ENCODE measurements at places on chromosomes 5 and 9. TPM values are rescaled to one million over a fixed set of nuclear protein-coding genes. Genes with fewer than 3 reads are reported as not detected.

DNA sequence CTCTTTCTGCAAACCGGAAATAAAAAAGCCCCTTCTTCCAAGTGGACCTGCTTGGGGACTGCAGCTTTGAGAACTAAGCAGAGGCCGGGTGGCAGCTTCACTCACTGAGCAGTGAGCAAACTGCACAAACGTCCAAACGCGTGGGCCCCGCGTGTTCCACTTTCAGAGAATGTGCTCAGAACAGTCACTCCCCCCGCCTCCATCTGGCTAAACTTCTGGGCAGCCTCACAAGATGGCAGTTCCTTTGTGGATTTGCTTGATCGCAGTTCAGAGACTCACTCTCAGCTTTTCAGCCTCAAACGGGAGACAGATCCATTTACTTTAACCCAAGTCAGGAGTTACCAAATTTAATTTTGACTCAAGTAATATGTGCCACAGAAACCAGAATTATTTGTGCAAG is 216.6 kb downstream of the TLE1 start:
- no peak for DNase-seq

DNA sequence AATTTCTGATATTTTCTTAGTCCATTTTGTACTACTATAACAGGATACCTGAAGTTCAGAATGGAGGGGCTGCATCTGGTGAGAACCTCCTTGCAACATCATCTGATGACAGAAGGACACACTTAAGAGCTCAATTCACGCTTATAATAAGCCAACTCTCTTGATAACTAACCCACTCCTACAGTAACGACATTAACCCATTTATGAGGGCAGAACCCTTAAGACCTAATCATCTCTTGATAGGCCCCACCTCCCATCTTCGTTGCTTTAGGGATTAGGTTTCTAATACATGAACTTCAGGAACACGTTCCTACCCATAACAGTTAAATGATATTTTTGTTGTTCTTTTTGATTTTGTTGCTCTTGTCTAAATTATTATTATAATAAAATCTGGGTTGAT is 69.4 kb downstream of the TNPO1 start:
- DNase-seq: no peak

DNA sequence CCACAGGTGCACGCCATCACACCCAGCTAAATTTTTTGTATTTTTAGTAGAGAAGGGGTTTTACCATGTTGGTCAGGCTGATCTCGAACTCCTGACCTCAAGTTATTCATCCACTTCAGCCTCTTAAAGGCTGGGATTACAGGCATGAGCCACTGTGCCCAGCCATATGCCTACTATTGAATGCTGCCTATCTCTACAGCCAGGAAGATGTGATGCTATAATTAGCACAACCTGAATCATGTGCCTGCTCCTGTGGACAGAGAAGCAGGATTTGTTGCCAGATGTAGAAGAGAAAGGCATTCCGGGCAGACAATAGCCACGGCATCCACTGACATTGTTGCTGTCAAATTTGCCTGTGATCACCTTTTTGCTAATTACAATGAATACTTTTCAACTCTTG is 24.4 kb upstream of the MLLT3 start:
- DNase-seq: no peak

DNA sequence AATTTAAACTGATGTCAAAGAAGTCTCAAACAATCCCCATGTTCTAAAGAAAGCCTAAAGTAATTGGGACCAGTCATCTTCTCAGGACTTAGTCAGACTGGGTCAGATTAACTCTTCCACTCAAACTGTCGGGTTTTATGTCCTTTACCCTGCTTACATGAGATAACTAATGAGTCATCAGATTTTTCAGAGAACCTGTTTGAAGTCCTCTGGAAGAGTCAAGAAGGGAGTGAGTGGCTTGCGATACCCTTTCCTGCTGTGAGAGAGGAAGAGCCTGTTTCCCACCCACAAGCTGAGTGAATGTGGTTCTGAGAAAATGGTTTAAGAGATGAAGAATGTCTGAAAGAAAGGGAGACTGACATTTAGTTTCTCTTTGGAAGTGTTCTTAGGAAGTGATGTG is 1866.7 kb upstream of the C9orf72 start:
- DNase-seq: no peak

- DNase-seq: no peak
Observed at GRCh38 chr5:52598968-52599367, 188.7 kb upstream of the ITGA1 start.

AIF1L gene
- total RNA-seq: 20.0 TPM

RC3H2 gene
- 68.6 TPM for total RNA-seq
